ENCODE measurements at places on chromosomes 2 and 18.

GRCh38 chr2:195410074-195410671, 246.9 kb upstream of the SLC39A10 start:
- DNase-seq: no peak

GRCh38 chr2:142868229-142868762, 9.2 kb upstream of the KYNU start:
- DNase-seq: no peak

- DNase-seq: no peak
These were observed 155.4 kb downstream of the ASB1 start for GRCh38 chr2:238582159-238582558.

DNA sequence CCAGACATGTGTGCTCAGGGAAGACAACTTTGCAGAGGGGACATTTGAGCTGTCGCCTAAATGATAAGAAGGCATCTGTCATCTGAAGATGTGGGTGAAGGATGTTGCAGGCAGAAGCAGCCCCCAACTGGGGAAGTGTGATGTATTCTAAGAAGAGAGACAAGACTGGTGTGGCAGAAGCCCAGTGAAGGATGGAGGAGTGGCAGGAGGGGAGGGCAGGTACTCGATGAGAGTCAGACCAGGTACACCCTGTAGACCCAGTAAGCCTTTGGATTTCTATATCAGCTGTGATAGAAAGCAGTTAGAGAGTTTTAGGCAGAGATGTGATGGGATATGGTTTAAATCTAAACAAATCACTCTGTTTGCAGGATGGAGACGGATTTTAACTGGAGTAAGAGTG, 19.2 kb downstream of the SLC14A2 start:
- no peak for DNase-seq

- no peak for DNase-seq
These were observed 80.5 kb downstream of the LYPD6 start for GRCh38 chr2:149410701-149411484.
